Stimulated activated CD8-positive, alpha-beta memory T cell treated with anti-CD3 and anti-CD28 coated beads, Interleukin-7, amount 100 ng/mL, for 1 hour (primary cell): ENCODE measurements at places on chromosomes 7 and 10.

DNA sequence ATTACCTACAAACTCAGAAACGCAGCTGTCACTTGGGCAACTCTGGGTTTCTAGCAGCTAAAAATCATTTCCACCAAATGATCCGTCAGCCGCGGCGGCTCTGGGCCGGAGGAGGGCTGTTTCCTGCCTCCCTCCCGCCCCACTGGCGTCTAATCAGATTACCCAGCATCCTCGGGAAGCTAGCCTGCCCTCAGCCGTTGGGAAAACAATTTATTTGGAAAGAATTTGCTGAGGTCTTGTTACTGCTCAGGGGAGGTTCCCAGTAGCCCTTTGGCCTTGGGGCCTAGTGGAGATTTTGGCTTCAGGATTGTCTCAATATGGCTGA, 65.0 kb upstream of the ADGRA1 start:
- no peak for DNase-seq

DNA sequence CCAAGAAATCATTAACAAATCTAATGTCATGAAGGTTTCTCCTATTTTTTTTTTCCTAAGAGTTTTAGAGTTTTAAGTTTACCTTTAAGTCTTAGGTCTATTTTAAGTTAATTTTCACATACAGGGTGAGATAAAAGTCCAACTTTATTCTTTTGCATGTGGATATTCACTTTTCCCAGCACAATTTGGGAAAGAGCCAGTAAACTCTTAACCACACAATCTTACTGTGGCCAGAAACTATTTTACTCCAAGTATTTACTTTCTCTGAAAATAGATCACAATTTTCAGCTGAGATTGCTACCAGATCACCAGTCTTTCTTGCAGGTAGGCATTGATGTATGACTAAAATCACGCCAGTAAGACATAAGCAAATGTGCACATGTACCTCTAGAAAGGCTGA, 728.5 kb downstream of the TNS3 start:
- no peak for DNase-seq

GRCh38 chr7:38905056-38905759, 3.8 kb downstream of the VPS41 start:
- DNase-seq: no peak

- DNase-seq: no peak
Observed at GRCh38 chr10:52678611-52679010, 94.0 kb downstream of the MBL2 start.

- no peak for DNase-seq
Observed at GRCh38 chr7:41702635-41703371, at the start of gene INHBA. INHBA (minus strand) TSS chr7:41703090; CDS start chr7:41700374, 2,716 bp downstream.

- no peak for DNase-seq
Observed at GRCh38 chr10:17214971-17215781, 12.9 kb upstream of the VIM start.

- no peak for DNase-seq
Observed at GRCh38 chr10:16756561-16757221, 60.5 kb downstream of the RSU1 start.

DNA sequence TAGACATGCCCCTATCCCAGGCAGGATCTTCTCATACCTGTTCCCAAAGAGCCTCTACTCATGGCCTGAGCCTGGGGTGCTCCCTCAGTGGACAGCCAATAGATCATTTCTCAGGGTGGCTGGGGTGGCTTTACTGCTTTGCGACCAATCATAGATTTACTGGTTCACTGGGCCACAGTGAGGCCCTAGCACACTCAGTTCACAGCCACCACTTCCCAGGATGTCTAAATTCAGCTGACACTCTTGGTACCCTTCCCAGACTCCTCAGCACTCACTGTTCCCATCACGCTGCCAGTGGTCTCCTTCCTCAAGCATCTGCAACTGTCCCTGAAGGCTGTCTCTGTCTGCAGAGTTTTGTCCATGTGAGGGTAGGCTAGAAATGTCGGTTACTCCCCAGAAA, 50.6 kb downstream of the ARHGAP22 start:
- DNase-seq: no peak

- no peak for DNase-seq
Observed at GRCh38 chr10:116828116-116828515, 21.2 kb upstream of the ENO4 start.

DNA sequence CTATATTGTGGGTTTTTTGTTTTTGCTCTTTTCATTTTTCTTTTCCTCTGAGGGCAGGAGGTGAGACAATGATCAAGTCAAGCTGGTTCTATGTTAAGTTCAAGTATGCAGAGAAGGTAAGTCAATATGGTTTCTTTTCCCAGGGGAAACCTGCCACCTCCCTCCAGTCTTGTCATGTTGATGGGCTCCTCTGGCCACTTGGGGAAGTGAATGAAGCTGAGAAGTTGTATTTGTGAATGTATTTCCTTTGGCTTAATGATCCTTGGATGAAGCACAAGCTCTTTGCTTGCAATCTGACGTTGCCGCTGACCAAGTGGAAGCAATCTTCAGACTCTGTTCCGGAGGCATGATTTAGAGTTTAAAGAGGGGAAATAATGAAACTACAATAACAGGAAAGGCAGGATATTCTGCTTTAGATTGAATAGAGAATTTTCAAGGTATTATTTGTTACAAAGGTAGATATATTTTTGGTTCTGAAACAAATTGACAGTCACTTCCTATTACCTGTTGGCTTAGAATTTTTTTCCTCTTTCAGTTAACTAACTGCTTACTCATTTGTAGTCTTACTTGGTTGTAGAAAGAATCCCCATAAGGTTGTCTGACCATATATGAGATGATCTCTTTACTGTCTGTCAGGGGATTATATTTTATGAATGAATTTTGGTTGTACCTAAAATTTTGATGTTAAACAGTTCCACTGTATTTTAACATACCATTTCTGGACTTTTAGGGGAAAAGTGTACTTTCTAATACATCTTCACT, 369.6 kb downstream of the AUTS2 start:
- DNase-seq: no peak

GRCh38 chr10:84176836-84177474, 3.4 kb downstream of the GPR15LG start:
- no peak for DNase-seq

DNA sequence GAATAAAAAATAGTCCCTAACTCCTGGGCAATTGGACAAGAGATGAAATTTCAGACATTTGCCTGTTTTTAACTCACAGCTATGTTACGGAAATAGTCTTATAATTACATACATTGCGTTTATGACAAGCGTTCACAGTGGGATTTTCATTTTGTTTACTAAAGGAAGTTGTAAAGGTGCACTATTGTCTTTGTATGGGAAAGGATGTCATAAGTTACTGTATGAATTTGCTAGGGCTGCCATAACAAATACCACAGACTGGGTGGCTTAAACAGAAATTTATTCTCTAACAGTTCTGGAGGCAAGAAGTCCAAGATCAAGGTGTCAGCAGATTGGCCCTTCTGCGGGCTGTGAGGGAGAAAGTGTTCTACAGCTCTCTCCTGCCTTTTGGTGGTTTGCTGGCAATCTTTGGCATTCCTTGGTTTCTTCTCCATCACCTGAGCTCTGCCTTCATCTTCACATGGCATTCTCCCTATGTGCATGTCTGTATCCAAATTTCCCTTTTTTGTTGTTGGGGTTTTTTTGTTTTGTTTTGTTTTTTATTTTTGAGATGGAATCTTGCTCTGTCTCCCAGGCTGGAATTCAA, 5.6 kb downstream of the NFE2L3 start:
- no peak for DNase-seq

DNA sequence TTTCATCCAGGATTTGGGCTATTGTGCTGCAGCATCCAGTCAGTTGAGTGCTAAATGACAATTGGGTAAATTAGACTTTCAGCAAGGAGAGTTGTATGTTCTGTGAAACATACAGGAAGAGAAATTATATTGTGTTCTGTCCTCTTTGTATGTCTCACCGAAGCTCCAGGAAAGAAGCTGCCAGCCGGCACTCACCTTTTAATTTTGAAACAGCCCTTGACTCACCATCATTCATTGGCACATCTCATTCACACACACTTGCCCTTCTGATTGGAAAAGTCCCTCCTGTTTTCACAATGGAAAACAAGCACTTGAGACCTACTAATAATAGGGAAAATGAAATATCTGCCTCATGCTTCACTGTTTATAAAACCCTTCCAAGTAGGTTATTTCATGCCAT, 495.6 kb downstream of the RPS24 start:
- no peak for DNase-seq

DNA sequence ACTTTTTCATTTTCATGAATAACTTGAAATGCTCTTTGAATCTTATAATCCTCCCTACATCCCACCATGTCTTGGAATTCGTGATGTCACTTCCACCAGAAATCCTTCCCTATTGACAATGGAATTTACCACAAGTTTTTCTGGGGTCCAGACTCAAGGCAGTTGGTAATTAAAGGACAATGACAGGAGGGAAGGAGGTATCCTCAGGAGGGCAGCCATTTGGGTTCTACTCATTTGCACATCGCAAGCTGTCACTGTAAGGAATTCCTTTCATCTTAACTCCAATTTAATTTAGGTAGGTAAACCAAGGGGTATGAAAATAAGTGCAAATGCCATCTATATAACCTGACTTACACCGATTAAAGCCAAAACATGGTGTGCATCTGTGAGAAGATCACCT, 21.9 kb downstream of the LRRC17 start:
- DNase-seq: no peak

DNA sequence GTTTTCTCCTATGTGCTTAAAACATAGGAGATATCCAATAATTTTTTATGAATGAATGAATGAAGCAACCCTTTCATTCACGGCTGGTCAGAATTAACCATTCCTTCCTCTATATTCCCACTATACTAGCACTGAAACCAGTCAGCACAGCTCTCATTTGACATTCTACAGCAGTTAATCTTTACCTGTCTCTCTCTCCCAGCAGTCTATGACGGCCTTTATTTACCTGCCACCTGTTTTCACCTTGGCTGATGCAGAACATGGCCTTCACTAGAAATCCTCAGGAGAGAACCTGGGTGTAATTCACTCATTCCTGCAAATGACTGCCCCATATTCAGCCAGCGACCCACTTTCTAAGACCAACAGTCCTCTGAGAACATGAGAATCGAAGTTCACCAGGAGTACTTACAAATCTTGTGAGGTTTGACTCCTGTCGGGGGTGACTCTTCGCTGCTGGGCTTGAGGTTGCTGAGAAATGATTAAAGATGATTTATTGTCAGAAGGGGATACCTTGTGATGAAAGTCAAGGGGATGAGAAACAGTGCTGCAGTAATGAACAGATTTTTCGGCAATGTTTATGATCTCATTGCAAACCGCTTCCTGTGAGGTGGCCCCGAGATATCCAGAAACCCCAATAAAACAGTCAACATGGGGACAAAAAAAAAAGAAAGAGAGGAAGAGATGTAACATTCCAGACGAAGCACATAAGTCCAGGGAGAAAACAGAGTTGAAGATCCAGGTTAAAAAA, 30.9 kb upstream of the PDLIM1 start:
- no peak for DNase-seq

GRCh38 chr10:31536302-31536701, 217.3 kb downstream of the ZEB1 start:
- no peak for DNase-seq

DNA sequence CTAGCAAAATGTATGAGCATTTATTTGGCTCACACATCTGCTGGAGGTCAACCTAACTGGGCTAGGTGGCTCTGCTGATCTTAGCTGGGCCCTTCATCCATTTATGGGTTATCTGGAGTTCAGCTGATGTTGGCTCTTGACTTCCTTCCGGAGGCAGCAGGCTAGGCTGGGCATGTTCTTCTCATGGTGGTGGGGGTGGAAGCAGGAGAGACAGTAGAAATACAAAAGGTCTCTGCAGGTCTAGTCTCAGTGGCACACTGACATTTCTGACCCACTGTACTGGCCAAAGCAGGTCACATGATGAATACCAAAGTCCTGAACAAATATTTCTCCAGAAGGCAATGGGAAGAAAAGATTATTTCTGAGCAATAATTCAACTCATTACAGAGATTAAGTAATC, 334.6 kb downstream of the CRPPA start:
- no peak for DNase-seq

GRCh38 chr7:5591278-5591874, 167.7 kb upstream of the TNRC18 start:
- no peak for DNase-seq

- no peak for DNase-seq
Observed at GRCh38 chr10:72679838-72680241, 12.1 kb upstream of the MCU start.

GRCh38 chr7:156993021-156993924, 17.2 kb downstream of the MNX1 start:
- no peak for DNase-seq

GRCh38 chr10:26824015-26824690, 36.6 kb downstream of the ABI1 start:
- DNase-seq: no peak

DNA sequence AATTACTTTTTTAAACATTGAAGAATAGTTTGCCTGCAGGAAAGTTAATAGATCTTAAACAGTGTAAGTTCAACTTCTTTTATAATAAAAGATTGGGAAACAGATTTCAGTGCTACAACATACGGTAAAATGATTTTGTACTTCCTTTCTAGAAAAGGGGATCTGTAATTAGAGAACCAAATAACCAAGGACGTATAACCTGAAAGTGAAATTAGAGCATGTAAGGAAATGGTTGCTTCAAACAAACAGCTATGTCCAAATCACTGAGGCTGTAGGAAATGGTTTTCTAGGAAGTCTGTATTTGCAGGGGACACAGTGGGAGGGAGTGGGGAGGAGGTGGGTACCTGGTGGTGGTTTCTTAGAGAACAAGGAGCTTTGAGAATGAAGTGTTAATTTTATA, 57.9 kb upstream of the EXOC6 start:
- DNase-seq: no peak

- DNase-seq: no peak
Observed at GRCh38 chr7:69426705-69427104, 171.6 kb upstream of the AUTS2 start.

GRCh38 chr7:101993311-101993710, 175.9 kb downstream of the CUX1 start:
- DNase-seq: no peak

GRCh38 chr10:132359305-132360040, 27.5 kb downstream of the LRRC27 start:
- no peak for DNase-seq

- DNase-seq: no peak
Observed at GRCh38 chr10:71838264-71839211, 12.5 kb downstream of the PSAP start.

DNA sequence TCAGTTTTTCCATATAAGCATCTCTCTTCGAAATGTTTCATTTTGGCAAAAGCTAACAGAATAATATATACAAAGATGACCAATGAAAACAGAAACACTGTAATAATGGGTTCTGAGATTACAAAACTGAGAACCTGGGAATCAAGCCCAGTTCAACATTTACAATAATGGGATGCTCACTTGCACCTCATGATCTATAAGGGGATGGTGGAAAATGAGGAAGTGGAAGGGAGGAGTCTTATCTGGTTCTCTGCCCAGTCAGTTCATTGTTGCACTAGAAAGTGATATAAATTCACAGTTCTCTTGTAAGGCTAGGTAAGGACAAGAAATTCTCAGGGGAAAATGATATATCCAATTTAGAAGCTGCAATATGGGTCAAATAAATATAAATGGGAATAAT, 31.7 kb upstream of the RHOBTB1 start:
- no peak for DNase-seq
